ENCODE measurements at places on chromosomes 16 and 17.

- no peak for DNase-seq
Measured at GRCh38 chr17:914561-914960, 65.0 kb downstream of the NXN start.

GRCh38 chr17:65455154-65455971 lies 106.1 kb downstream of the AXIN2 start:
- DNase-seq, result no peak

GRCh38 chr16:77993111-77993985 lies 29.0 kb upstream of the CLEC3A start:
- DNase-seq, result no peak

DNA sequence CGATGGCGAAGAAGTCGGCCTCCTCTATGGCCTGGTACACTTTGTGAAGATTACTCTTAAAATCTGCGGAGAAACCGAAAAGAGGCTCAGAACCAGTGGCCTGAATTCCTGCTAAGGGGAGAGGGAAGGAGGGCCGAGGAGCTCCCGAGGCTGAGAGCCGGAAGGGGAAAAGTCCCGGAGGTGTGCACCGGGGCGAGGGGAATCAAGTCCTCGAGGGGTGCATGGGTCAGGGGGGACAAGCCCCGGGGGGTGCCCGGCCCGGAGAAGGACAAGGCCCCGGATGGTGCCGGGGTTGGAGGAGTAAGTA lies 495 bp downstream of the PARN start:
- peak; percentile 7 for DNase-seq

GRCh38 chr17:30312226-30312625 lies 20.5 kb upstream of the BLMH start:
- DNase-seq, result no peak

DNA sequence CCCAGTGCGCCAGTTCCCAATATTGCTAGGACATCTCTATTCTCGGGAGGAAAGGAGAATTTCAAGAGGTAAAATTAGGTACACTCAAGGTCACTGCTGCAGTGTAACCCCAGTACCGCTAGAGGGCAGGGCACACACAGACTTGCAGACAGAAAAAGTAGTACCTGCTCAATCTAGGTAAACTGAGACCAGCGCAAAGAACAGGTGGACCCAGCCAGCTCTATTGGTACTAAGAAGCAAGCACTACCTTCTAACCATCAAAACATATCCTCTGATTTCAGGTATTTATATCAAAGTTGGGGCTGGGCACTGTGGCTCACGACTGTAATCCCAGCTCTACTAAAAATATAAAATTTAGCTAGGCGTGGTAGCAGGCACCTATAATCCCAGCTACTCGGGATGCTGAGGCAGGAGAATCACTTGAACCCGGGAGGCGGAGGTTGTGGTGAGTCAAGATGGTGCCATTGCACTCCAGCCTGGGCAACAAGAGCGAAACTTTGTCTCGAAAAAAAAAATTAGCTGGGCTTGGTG lies 3.6 kb upstream of the WDR81 start:
- peak; percentile 48 for DNase-seq

DNA sequence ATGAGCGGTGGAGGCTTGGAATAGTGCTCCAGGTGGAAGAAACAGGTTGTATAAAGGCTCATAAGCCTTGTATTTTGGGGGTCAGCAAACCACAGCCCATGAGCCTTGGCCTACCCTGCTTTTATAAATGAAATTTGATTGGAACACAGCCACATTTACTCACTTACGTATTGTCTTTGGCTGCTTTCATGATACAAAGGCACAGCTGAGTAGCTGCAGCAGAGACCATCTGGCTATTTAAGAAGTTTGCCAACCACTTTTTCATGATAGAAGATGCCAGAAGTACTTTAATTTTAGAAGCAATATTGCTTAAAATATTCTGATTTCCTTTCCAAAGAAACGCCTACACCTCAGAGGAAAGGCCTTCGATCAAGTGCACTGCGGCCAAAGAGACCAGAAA lies 73.8 kb downstream of the C17orf58 start:
- no peak for DNase-seq
